ENCODE measurements at places on chromosomes 3 and 15. TPM values are rescaled to one million over a fixed set of nuclear protein-coding genes. Genes with fewer than 3 reads are reported as not detected.

ISY1 gene
- total RNA-seq: 19.6 TPM

GP5 gene
- not detected for total RNA-seq

CTXN2 gene
- not detected for total RNA-seq

ISG20 gene
- total RNA-seq: 5.1 TPM

HHLA2 gene
- not detected for total RNA-seq

CD86 gene
- not detected for total RNA-seq

ALDH1A3 gene
- 16.0 TPM for total RNA-seq

DPPA2 gene
- not detected for total RNA-seq

CTXND1 gene
- not detected for total RNA-seq

SCG5 gene
- total RNA-seq: 16.3 TPM

COPS2 gene
- 30.8 TPM for total RNA-seq

GPR62 gene
- total RNA-seq: 0.15 TPM

SNX4 gene
- total RNA-seq: 18.9 TPM

ITIH4 gene
- total RNA-seq: 0.45 TPM

ANKRD63 gene
- total RNA-seq: not detected

ITPKA gene
- total RNA-seq: 15.6 TPM

PCLAF gene
- 44.2 TPM for total RNA-seq

SLC12A1 gene
- not detected for total RNA-seq

Measured in bronchus fibroblast of lung (primary cell).